ENCODE measurements at places on chromosomes 5 and 9.
A peak's percentile ranks its signal among the peaks of the same experiment; 100 is the strongest.

DNA sequence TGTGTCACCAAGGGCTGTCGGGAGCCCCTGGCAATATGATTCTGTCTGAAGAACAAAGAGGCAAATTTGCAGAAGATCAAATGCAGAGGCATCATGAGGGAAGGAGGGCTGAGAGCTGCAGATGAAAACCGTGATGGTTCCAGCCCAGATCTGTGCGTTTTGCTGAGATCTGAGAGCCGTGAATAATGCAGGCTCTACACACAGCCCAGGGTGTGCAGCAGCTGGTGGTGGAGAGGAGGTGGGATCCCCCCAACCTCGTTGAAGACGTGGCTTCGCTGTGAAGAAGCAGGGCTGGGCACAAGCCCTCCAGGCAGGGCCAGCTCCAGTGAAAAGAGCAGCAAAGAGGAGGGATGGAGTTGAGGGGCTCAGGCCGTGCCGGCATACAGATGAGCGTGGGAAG is 75.5 kb downstream of the TSPAN17 start:
- DNase-seq, result no peak

DNA sequence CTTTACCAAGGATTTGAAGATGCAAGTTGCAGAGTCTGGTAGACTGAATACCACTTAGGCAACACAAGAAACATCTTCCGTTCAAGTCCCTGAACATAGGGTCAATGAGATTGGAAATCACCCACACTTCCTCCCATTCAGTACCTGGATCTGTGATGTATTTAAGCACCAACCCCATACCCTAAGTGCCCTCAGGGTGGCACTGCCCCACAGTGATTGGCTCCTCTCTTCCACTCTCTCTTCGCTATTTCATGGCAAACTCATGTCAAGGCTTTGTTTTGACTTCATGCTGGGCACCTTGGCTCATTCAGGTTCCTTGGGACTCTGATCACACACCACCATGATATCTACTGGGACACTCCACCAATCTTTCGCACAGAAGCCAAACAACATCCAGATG is 53.7 kb downstream of the GGTA1 start:
- DNase-seq, result no peak

- DNase-seq, result peak; percentile 76
These were observed 97.4 kb downstream of the KCTD16 start for GRCh38 chr5:144267961-144268513.

DNA sequence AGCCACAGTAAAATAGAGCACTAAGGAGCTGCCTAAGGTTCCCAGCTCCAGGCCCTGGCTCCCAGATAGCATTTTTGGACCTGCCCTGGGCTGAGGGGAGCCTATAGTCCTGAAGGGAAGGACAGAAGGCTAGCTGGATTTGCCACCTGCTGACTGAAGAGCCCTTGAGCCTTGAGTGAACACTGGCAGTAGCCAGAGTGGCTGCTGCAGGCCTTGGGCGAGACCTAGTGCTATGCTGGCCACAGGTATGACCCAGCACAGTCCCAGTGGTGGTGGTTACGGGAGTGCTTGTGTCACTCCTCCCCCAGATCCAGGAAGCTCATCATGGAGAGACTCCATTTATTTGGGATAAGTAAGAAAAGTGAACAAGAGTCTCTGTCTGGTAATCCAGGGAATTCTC is 10.3 kb upstream of the STX17 start:
- DNase-seq, result no peak

- DNase-seq, result peak; percentile 53
These were observed 576 bp downstream of the MAP1B start for GRCh38 chr5:72107901-72108201.

DNA sequence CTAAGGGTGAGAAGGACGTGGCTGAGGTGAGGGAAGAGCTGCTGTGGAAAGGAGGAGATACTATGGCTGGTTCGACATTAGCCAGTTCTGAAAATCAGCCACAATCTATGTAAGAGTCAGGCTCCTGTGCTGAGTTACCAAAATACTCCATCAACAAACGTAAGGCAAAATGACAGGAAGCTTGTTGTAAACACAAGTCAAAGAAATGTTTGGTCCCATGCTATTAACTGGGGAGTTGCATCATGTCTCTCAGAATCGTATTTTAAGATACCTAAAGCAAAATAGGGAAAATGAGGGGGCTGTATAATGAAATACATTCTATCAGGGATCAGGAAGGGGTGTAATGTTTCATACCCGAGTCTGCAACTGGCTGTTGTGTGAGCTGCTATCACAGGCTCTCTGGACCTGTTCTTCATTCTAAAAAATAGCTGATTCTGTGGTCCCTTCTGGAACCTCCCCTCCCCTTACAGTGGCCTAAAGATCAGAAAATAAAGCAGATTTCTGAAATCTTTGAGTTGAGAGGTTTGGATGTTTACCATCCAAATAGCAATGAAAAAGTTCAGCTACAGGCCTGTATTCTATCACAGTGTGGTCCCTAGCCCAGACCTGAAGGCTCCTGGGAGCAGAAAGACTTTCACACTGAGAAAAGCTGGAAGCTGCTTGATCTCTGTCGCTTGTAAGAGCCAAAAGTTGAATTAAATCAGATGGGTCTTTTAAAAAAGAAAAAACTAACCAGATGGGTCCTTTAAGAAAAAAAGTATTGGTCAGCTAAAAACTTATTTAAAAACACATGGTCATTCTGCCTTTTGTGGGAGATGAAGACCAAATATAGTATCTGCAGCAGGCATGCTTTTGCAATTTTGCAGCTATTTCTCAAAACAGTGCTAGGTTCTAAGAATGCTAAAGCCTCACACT is 97.8 kb upstream of the SMC5 start:
- DNase-seq, result no peak

- DNase-seq, result no peak
These were observed 154.5 kb downstream of the NR3C1 start for GRCh38 chr5:143248822-143249579.

GRCh38 chr5:175457466-175457865 is 13.5 kb upstream of the DRD1 start:
- no peak for DNase-seq

DNA sequence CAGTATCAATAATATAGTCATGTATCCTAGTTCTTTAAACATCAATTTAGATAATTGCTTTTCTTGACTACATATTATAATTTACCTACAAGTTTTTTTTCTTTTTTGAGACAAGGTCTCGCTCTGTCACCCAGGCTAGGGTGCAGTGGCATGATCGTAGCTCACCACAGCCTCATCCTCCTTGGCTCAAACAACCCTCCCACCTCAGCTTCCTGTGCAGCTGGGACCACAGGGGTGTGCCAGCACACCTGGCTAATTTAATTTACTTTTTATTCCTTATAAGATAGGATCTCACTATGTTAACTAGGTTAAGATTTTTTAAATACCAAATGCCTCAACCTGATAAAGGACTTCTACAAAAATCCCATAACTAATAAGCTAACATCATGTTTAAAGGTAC is 21.1 kb downstream of the UIMC1 start:
- no peak for DNase-seq

DNA sequence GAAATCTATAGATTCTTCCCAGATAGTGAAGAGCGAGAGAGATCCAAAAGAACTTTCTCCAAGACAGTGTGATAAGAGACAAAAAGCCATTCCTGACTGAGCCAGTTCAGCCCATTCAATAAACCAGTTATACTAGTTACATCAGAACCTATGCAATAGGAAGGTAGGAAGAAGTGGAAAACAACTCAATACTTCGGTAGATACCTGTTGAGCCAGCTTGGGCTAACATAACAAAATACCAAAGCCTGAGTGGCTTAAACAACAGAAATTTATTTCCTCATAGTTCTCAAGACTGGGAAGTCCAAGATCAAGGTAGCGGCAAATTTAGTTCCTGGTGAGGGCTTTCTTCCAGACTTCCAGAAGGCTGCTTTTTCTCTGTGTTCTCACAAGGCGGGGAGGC is 214.5 kb upstream of the GRAMD2B start:
- DNase-seq, result no peak

DNA sequence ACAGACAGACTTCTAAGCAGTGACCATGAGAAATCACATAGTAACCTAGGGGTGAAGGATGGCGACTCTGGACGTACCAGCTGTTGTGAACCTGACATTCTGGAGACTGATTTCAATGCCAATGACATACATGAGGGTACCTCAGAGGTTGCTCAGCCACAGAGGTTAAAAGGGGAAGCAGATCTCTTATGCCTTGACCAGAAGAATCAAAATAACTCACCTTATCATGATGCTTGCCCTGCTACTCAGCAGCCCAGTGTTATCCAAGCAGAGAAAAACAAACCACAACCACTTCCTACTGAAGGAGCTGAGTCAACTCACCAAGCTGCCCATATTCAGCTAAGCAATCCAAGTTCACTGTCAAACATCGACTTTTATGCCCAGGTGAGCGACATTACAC is 38.0 kb upstream of the CCDC152 start:
- no peak for DNase-seq

DNA sequence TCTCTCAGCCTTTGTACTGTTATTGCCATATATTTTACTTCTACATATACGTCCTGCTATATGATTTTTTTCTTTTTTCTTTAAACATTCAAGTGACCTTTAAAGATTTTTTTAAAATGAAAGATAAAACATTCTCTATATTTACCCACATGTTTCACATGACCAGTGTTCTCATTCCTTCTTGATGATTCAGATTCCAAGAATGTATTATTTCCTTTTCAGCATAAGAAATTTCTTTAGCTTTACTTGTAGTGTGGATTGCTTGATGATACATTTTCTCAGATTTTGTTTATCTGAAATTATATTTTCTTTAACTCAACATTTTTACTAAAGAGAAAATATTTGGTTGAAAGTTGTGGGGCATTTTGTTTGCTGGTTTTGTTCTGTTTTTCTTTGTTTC is 792.1 kb downstream of the BRINP1 start:
- no peak for DNase-seq

DNA sequence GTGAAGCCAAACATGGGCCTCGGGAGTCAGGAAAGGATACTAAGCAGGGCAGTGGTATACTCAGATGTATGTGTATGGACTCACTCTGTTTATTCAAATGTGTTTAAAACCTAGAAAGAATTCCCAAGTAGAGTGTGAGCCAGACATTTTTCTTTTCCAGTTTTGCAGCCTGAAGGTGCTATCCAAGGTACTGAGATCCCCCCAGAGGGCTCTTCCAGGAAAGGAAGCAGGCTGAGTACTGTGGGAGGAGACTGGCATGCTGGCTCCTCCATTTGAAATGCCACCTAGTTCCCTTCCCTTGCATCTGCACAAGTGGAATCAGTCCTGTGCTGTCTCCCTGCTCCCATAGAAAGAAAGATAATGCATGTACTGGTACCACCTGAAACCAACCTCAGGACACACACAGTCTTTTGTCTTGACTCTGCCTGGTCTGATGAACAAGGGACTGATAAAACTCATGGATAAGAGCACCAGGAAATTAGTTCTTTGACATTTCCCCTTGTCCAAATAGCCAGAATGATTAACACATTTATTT is 85.9 kb downstream of the HRH2 start:
- no peak for DNase-seq

DNA sequence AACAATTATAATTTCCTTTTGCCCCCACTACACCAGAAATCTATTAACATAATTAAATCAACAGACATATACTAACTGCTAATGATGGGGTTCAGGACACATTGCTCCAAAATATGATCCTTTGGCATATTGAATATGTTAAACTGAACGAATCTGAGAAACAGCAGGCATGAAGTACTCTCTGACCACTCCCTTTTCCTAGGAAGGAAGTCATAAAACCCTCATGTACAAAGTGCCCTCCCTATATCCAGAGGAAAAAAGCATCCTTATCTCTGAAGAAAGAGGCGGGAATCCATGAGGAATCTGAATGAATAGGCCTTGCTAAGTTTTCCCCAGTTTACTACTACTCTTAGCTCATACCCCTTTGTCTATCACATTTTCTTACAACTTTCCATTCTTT is 67.9 kb downstream of the ADAMTS6 start:
- DNase-seq, result no peak

DNA sequence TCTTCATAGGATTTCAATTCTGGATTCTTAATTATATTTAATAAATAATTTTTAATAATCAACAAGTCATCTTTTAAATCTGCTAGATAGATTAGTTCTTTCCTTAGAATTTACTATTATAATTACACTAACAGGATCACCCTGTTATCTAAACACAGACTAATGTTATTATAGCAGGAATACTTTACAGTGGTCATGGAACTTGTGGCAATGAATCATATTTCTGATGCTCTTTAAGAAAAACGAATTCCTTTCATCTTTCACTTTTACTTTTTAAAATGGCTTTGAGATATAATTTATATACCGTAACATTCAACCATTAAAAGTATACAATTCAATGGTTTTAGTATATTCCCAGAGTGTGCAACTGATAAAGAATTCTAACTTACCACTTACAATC is 29.7 kb upstream of the CDK5RAP2 start:
- no peak for DNase-seq

DNA sequence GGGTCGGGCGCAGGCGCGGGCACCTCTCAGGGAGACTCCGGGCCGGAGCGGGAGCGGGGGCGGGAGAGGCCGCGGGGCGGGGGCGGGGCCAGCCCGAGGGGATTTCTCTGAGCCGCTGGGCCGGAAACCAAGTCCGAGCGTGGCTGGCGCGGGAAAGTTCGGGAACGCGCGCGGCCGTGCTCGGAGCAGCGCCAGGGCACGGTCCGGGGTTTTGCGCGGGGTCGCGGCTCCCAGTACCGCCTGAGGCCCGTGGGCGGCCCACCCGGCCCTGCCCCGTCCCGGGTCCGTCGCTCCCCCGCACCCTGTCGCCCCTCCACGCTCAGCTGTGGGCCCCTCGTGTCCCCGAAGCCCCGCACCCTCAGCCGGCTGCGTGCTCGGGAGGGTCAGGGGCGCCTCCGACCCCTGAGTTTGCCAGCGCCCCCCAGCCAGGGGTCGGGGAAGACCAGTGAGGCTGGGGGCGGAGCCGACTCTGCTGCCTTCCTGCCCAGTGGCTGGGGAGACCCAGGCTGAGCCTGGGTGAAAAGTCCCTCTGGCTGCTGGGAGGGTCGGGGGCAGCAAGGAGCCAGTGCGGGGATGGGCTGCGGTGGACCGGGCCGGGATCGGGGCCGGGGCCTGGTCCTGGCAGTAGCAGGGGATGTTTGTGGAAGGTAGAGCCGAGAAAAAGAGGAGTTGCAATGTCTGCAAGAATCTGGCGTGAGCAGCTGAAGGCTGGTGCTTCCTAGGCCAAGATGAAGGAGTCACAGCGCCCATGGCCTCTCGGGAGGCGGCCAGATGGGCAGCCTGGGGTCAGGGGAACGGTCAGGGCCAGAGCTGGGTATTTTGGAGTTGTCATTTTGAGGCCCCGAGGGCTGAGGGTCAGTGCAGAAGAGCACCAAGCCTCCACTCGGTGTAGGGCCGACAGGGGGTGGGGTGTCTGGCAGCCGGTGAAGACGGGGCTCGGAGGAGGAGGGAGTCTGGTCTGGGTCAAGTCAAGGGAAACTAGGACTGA is 588 bp downstream of the TRAF2 start:
- DNase-seq, result peak; percentile 50

DNA sequence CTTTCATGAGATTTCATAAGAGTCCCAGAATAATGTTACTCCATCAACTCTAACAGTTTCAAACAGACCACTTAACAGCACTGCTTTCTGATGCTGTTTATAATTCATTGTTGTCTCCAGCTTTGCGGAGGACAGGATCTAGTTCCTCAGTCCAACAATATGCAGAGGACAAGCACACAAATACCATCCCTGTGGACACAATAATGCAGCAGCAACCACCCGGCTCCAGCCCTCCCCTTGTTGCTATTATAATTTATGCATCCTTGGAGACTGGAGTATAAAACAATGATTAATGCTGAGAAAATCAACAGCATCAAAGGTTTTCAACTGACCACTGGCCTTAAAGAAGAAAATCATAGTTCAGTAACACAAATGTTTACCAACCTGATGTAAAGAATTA is 108.3 kb downstream of the DENND1A start:
- no peak for DNase-seq
